Stimulated activated CD8-positive, alpha-beta memory T cell treated with anti-CD3 and anti-CD28 coated beads, Interleukin-15, amount 100 ng/mL, for 24 hours (primary cell): ENCODE measurements at places on chromosomes 2 and 18.

GRCh38 chr2:170434900-170435621 is 257.1 kb downstream of the MYO3B start:
- no peak for DNase-seq

- no peak for DNase-seq
These were observed 21.6 kb downstream of the GPD2 start for GRCh38 chr2:156457523-156458517.

- DNase-seq: no peak
These were observed 248.5 kb upstream of the SP5 start for GRCh38 chr2:170466632-170467031.

- DNase-seq: no peak
These were observed 246.7 kb downstream of the BABAM2 start for GRCh38 chr2:28137221-28137620.

DNA sequence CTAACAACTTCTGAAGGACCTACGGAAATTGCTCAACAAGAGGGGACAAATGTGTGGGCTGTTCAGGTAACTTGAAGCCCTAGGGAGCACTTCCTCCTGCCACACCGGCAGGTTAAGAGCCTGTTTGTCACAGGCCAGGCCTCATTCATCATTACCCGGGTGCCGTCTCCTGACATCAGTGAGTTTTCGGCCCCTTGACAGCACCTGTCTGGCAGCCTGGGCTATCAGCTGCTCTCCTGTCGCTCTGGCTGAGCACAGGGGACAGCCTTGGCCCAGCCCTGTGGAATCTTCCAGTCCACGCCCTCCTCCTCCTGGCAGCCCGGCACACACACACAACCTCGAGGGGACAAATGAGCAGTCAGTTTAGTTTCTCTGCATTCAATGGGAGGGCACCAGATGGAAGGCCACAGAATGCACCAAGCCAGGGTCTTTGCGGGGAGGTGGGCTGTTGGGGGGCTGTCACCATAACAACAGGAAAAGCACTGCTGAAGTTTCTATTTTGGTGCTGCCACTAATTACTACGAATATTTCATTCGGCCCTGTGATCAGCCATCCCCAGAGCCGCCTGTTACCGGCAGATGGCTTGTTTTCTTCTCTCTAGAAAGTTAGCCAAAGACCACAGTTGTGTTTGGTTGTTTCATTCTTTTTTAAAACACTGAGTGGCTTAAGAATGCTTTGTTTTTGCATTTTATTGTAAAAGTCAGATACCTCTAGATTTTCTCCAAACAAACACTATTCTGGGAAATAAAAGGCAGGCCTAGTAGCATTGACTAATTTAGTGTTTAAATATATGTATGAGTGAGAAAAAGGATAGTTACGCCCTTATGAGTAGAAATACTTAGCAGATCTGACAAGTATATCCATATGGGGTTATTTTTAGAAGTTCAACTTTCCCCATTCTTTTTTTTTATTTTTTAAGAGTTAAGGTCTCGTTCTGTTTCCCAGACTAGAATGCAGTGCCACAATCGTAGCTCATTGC is 189.9 kb upstream of the NDUFV2 start:
- DNase-seq: no peak

DNA sequence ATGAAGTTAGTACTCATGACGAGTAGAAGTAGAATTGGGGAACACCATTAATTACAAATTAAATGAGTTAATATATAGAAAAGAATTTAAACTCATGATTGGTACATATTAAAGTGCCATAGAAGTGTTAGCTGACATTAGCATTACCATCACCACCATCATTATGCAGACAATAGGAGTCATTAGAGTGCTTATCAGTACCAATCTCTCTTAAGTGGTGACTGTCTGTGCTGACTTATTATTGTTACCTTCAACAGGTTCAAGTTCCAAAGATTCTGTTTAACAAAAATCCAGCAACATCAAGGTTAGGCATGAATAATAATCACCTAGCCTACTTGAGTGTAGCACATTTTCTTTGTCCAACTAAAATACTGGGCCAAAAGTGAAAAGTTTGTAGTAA is 108.8 kb upstream of the MAPRE2 start:
- no peak for DNase-seq

GRCh38 chr18:21257386-21257785 is 15.4 kb downstream of the GREB1L start:
- DNase-seq: no peak

DNA sequence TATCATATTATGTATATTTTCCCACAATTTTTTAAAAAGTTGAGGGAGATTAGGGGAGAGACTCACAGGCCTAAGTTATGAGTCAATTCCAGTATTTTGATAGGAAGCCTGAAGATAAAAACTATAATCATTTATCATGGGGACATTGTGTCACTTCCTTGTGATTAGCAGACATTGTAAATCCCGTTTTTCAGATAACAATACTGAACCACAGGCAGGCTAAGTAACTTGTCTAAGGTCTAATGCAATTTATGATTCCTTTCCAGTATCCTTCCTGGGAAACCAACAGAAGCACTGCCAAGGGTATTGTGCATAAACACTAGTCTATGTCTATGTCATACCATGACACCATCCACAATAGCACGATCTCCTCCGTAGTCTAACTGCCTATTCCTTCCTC is 235.2 kb upstream of the PIK3C3 start:
- no peak for DNase-seq
